Central memory CD8-positive, alpha-beta T cell (primary cell): ENCODE measurements at places on chromosomes 3 and 15.
A peak's percentile ranks its signal among the peaks of the same experiment; 100 is the strongest.

DNA sequence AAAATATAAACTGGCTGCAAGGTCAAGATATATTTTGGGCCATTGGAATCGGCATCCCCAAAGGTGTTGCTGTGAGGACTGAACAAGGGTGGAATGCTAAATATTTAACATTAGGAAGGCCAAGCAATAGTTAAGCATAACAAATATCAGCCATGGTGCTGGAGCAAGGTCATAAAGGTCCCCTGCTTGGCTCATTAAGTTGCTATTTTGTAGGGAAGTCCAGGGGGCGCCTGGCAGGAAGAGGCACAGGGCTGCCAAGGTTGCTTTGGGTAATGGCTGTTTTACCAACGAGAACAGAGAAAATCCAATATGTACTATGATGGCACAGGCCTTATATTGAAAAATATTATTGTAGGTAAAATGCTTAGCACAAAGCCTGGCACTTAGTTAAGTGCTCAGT, 62.2 kb downstream of the SLC15A2 start:
- no peak overlapping the region for H3K27ac ChIP-seq
- H3K4me3 ChIP-seq = no peak overlapping the region
- H3K36me3 ChIP-seq = peaks cover 2% of the 10 kb centered on the region
- no peaks in the 10 kb centered on the region for H3K4me1 ChIP-seq
- DNase-seq = no peak

GRCh38 chr3:143970773-143971358, 757 bp upstream of the DIPK2A start:
- peaks cover 19% of the 10 kb centered on the region for H3K36me3 ChIP-seq
- H3K4me3 ChIP-seq = peak overlapping the region; percentile 90
- peaks cover 16% of the 10 kb centered on the region for H3K4me1 ChIP-seq

GRCh38 chr3:144259267-144259666, 287.6 kb downstream of the DIPK2A start:
- peaks cover 16% of the 10 kb centered on the region for H3K27me3 ChIP-seq
- H3K36me3 ChIP-seq = no peaks in the 10 kb centered on the region
- H3K4me3 ChIP-seq = no peak overlapping the region
- no peak for DNase-seq

DNA sequence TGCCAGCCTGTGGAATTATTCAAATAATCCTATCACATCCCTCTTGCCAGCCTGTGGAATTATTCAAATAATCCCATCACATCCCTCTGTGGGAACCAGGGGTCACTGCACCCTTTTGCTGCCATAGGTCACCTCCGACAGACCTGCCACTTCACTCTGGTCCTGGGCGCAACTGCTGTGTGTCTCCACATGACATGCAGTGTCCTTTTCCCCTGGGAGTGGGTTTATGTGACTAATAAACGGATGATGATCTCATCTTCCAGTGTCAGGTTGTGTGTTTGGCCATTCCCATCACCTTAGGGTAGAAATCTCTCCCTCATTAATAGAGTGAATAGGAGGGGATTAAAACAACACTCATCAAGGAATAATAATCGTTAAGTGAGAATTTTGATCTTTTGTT, 603.6 kb upstream of the NR2F2 start:
- no peak for DNase-seq
- peaks cover 15% of the 10 kb centered on the region for H3K27me3 ChIP-seq
- H3K4me1 ChIP-seq = no peaks in the 10 kb centered on the region
- H3K4me3 ChIP-seq = no peak overlapping the region
- no peak overlapping the region for H3K27ac ChIP-seq

DNA sequence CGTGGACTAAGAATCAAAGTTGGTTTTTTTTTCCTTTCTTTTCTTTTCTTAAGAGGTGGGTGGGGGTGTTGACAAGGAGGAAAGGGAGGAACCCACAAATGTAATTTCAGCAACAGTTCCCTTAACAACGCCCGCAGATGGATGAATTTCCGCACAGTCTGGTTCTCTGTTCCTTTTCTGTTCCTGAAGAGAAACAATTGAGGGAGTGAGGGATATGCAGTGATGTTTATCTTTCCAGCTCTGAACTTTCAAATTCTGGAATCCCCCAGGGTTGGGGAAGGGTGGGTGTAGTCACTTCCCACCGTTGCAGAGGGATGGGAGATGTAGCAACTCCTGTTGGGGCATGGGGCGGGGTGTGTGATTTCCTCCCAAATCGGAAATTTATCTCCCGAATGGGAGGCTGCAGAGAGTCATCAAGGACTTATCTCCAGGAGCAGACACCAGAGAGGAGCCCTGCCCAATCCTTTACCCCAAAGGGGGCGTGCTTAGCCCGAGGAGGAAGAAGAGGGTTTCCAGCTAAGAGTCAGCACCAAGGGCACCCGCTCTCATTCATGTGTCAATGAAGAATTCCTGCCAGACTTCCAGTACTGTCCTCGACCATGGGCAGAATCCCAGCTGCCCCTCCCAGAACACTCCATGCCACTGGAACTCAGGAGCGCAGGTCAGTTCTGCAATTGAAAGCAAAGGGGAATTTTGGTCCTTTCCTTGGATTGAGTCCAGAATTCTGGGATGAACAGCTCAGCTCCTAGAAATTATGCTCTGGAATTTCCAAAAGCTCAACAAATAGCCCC, 35.0 kb upstream of the CFAP161 start:
- peaks cover 93% of the 10 kb centered on the region for H3K27me3 ChIP-seq
- H3K36me3 ChIP-seq = no peaks in the 10 kb centered on the region
- DNase-seq = no peak
- H3K27ac ChIP-seq = no peak overlapping the region
- no peaks in the 10 kb centered on the region for H3K4me1 ChIP-seq

DNA sequence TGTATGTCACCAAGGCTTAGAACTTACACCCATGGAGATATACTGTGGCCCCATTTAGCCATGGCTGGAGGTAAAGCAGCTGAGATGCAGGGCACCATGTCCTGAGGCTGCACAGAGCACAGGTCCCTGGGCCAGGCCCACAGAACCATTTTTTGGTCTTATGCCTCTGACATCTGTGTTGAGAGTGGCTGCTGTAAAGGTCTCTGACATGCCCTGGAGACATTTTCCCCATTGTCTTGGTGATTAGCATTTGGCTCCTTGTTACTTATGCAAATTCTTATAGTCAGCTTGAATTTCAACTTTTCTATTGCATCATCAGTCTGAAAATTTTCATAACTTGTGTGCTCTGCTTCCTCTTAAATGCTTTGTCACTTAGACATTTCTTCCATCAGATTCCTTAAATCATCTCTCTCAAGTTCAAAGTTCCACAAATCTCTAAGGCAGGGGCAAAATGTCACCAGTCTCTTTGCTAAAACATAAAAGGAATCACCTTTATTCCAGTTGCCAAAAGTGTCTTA, 701.3 kb downstream of the EPHA3 start:
- H3K27me3 ChIP-seq = no peaks in the 10 kb centered on the region
- no peaks in the 10 kb centered on the region for H3K36me3 ChIP-seq
- H3K4me3 ChIP-seq = no peak overlapping the region
- H3K4me1 ChIP-seq = no peaks in the 10 kb centered on the region
- no peak for DNase-seq
- no peak overlapping the region for H3K27ac ChIP-seq

DNA sequence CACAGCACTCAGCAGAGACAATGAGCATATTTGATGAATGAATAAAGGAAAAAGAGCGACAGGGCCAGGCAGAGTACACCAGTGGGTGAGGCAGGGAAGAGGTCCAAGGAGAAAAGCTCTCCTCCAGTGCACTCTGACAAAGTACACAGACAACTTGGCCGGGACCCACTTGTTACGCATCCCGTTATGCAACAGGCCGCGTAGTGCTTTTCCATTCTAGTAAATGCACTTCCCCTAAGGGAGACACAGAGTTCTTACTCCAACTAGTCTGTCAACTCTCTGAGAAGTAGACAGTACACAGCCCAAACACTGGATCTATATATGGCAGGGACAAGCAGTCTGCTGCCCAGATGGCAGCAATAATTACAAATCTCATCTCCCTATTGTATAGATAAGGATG, 18.5 kb downstream of the LARP6 start:
- no peak overlapping the region for H3K27ac ChIP-seq
- H3K36me3 ChIP-seq = no peaks in the 10 kb centered on the region
- H3K4me3 ChIP-seq = no peak overlapping the region
- peaks cover 9% of the 10 kb centered on the region for H3K27me3 ChIP-seq

GRCh38 chr15:57256939-57257338, 119.4 kb upstream of the CGNL1 start:
- H3K4me3 ChIP-seq = no peak overlapping the region
- no peaks in the 10 kb centered on the region for H3K27me3 ChIP-seq
- peaks cover 16% of the 10 kb centered on the region for H3K36me3 ChIP-seq
- no peak for DNase-seq

DNA sequence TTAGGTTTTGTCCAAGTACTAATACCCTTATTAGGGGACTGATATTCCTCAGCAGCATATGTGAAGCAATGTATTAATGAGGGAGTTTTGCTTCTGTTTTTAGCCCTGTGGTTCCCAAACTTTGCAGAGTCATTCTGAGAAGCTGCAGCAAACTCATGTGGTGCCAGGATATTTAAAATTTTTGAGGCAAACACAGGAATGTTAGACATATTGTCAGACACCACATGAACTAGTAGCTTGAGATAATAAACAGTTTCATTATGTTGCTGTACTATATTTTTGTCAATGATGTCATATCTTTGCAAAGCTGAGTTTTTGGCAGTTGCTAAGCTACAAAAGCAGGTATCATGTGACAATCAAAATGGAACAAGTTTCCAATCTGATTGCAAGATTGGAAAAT, 36.6 kb downstream of the ATP6V1A start:
- H3K4me3 ChIP-seq = no peak overlapping the region
- no peak for DNase-seq
- H3K27me3 ChIP-seq = no peaks in the 10 kb centered on the region
- peaks cover 20% of the 10 kb centered on the region for H3K36me3 ChIP-seq
- H3K4me1 ChIP-seq = no peaks in the 10 kb centered on the region
- H3K27ac ChIP-seq = no peak overlapping the region

- no peak overlapping the region for H3K27ac ChIP-seq
- H3K36me3 ChIP-seq = no peaks in the 10 kb centered on the region
- DNase-seq = no peak
- H3K27me3 ChIP-seq = no peaks in the 10 kb centered on the region
- no peak overlapping the region for H3K4me3 ChIP-seq
- H3K4me1 ChIP-seq = no peaks in the 10 kb centered on the region
These were observed 552.1 kb downstream of the PYDC2 start for GRCh38 chr3:192013110-192013509.

DNA sequence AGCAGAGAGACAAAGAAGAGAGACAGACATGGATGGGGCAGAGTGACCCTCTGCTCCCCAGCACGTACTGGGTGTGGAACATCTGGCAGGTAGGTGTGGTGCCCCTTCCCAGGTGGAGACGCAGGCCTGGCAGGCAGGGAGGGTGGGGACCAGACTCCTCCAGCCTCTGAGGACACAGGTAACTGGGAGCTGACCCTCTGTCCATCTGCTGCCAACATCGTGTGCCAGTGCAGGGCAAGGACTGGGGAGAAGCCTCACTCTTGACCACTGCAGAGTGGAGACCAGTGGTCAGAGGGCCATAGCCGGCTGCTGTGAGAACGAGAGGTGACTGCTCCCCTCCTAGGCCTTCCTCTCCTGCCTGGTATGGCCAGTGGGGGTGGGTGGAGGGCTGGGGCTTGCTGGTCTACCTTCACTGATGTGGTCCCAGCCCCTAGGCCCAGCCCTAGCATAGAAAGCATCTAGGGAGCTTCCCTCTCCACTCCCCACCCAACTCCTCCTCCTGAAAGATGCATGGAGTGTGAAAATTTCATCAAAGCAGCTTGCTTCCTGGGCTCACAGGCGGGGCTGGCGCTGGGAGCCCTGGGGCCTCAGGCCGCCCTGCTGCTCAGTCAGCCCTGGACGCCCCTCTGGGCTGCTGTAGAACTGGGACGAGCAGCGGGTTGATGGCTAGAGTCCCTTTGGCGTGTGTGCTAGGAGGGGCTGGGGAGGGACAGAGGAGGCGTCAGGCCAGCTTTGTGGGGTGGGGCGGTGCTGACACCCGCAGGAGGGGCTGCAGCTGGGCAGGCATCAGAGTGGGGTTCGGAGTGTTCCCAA, 90.3 kb downstream of the PLXNA1 start:
- peaks cover 34% of the 10 kb centered on the region for H3K27me3 ChIP-seq
- H3K4me3 ChIP-seq = no peak overlapping the region
- H3K27ac ChIP-seq = no peak overlapping the region
- H3K4me1 ChIP-seq = peaks cover 7% of the 10 kb centered on the region
- H3K36me3 ChIP-seq = peaks cover 4% of the 10 kb centered on the region

GRCh38 chr3:156818890-156819289, 7.3 kb upstream of the LEKR1 start:
- no peak overlapping the region for H3K27ac ChIP-seq
- H3K4me3 ChIP-seq = no peak overlapping the region
- no peak for DNase-seq

- peaks cover 2% of the 10 kb centered on the region for H3K36me3 ChIP-seq
- peak overlapping the region; percentile 70 for H3K4me3 ChIP-seq
- H3K27ac ChIP-seq = no peak overlapping the region
- peaks cover 27% of the 10 kb centered on the region for H3K4me1 ChIP-seq
These were observed 1.6 kb downstream of the THBS1 start for GRCh38 chr15:39582286-39582976.

GRCh38 chr15:59018833-59019232, 31.4 kb downstream of the RNF111 start:
- DNase-seq = no peak
- H3K27ac ChIP-seq = no peak overlapping the region
- H3K4me1 ChIP-seq = peaks cover 16% of the 10 kb centered on the region
- no peaks in the 10 kb centered on the region for H3K27me3 ChIP-seq
- H3K4me3 ChIP-seq = no peak overlapping the region
- H3K36me3 ChIP-seq = peaks cover 12% of the 10 kb centered on the region

DNA sequence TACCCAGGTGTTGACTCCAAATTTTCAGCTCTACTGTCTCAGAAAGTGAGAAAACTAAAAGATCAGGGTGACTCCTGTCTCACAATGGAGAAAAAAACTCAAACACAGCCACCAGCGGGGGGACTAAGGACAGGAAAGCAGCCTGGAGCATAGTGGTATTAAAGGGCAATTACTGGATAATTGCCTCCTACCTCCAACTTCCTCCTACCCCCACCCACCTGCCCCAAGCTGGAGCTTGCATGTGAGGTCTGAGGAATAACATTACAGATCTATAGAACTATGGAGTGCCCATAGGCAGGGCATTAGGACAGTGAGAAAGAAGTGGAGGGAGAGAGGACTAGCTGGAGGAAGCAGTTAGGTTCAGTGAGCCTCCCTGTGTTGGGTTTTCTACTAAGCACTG, 2.7 kb upstream of the PCCB start:
- H3K4me1 ChIP-seq = peaks cover 22% of the 10 kb centered on the region
- H3K36me3 ChIP-seq = peaks cover 10% of the 10 kb centered on the region

GRCh38 chr3:153169793-153170383, 7.9 kb downstream of the RAP2B start:
- H3K27ac ChIP-seq = peak overlapping the region; percentile 41
- peaks cover 55% of the 10 kb centered on the region for H3K4me1 ChIP-seq
- no peak for DNase-seq
- H3K27me3 ChIP-seq = no peaks in the 10 kb centered on the region
- H3K36me3 ChIP-seq = peaks cover 16% of the 10 kb centered on the region
